ENCODE measurements at places on chromosomes 11 and 22.

DNA sequence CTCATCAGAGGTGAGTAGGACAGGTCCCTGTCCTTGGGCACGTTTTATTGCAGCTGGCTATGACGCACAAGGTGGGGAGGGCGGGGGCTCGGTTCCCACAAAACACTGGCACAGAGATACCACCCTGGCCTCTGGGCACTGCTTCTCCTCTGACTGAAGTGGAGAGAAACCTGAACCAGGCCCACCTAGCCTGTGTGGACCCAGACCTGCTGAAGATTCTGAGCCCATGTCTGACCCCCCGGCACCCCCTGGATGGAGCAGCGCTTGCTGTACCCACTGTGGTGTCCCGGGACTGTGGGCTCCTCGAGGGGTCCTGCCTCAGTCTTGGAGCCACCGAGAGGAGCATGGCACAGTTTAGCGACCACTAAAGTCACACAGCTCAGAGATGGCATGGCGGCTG, 72.6 kb downstream of the PARVB start:
- no peak for DNase-seq

- DNase-seq: no peak
Observed at GRCh38 chr11:11552529-11553087, 69.2 kb downstream of the GALNT18 start.

DNA sequence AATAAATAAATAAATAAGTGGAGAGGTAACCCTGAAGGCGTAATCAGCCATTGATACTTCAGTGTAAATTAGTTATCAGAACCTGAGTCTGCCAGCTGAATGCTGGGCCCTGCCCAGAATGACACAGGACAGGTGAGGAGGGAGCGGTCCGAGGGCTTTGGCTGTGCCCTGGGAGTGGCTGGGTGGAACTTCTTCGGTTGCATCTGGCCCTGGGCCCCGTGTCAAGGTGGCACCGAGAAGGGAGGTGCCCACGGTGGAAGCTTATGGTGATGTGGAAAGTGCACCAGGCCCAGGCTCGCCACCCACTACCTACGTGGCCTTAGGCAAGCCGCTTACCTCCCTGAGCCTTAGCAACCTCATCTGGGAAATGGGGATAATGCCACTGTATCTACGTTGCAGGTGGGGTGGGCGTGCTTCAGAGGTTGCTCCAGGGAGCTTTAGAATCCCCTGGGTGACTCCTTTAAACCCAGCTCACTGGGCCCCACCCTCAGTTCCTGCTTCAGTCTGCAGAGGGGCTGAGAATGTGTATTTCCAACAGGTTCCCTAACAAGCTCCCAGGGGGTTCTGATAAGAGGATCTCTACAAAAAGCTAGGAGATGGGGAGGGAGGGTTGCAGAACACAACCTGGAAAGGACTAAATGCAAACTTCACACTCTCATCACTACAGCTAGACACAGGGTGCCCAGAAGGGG, 38.8 kb downstream of the TXN2 start:
- no peak for DNase-seq

- no peak for DNase-seq
Observed at GRCh38 chr11:24086921-24087320, 409.9 kb upstream of the LUZP2 start.

Data from left forelimb (tissue), 1 donor.